ENCODE measurements at places on chromosomes 5 and 9.

DNA sequence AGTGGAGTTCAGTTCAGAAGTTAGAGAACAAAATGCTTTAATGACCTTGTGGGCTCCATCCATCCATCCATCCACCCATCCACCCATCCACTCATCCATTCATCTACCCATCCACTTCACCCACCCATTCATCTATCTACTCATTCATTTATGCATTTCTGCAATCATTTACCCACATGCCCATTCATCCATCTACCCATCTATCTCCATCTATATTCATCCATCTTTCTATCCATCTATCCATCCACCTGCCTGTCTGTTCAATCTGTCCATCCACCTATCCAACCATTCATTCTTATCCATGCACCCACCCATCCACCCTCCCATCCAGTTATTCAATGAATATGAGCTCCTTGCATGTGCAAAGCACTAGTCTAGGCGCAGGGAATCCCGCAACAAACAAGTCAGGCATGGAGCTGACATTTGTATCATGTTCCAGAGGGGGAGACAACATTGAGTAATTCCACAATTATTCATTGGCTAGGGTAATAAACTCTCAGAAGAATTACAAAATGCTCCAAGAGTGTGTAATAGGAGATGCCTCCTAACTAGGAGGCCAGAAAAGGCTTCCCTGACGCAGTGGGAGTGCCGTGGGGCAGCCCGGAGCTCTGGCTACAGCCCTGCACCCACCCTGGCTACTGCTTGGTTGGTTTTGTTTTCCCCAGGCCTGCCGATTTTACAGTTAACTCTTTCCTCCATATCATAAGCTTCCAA lies 211.2 kb downstream of the NXNL2 start:
- DNase-seq, result no peak

- no peak for DNase-seq
These were observed 389.0 kb downstream of the RASEF start for GRCh38 chr9:82673919-82674318.

DNA sequence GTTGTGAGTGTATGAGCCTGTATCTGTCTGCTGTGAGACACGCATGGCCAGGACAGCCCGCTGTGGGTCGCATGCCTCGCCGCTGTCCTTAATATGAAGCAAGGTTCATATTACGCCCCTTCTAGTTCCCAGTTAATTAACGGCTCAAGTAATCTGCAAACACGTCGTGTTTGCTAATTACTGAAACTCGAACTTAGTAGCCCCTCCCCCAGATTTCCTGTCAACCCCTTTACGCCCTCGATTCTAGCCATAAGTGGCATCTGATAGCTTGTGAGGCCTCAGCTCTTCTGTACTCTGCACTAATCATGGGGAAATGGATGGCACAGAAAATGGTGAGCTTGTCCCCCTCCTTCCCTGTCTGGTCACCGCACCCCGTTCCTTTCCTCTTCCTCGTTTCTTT lies 116.9 kb upstream of the OTULINL start:
- DNase-seq, result no peak

GRCh38 chr9:135926402-135927194 lies 19.3 kb upstream of the CAMSAP1 start:
- DNase-seq, result no peak

DNA sequence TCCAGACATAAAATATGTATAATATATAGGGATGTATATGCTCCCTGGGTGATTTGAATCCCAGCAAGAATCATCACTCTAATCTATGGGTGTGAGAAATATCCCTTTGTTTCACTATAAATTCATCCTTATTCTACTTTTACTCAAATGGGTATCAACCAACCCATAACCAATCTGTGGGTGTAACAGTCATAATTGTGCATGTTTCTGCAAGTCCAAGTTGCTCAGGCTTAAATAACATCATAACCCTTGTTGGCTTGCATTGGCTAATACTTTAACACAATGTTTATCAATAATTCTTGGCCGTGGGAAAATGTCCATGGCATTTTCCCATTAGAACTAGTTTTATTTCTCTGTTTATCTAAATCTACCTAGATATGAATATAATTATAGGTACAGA lies 530.5 kb upstream of the TLE4 start:
- no peak for DNase-seq

GRCh38 chr9:137502008-137502911 lies 43.1 kb upstream of the NSMF start:
- no peak for DNase-seq

Data from RWPE2 (cell line).